ENCODE measurements at places on chromosomes 1 and 21. TPM values are rescaled to one million over a fixed set of nuclear protein-coding genes. Genes with fewer than 3 reads are reported as not detected.

- peak overlapping the region; percentile 38 for H3K27ac ChIP-seq
- no peaks in the 10 kb centered on the region for H3K27me3 ChIP-seq
- no peaks in the 10 kb centered on the region for H3K36me3 ChIP-seq
- no peak overlapping the region for H3K4me3 ChIP-seq
Observed at GRCh38 chr1:19448491-19449439, 36.6 kb downstream of the CAPZB start.

DNA sequence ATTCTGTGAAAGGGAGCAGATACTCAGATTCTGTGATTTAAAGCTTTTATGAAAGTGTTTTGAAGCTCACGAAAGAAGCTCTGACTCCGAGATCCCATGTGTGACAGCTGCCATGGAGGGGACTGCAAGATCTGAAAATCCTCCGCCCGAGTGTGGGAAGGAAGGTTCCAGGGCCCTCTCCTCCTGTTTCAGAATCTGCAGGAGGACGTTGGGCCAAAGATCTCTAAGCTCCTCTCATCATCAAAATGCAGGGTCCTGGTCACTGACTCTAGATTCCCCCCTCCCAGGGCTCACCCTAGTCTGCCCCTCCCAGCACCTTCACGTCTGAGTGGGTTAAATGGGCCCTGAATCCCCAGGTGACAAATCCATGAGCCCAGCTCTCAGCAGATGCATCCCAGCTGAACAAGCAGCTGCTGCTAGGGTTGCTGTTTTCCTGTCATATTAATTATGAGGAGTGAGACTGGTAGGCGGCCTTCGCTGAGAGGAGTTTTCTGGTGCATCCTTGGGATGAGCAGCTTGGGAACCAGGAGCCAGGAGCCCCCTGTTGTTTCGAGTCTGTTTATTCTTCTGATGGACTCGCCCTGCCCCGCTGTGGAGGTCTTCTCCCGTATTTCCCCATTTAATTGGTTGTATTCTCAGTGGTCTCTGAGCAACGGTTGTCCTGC, 402.0 kb downstream of the MATN1 start:
- DNase-seq: no peak
- H3K36me3 ChIP-seq: no peaks in the 10 kb centered on the region
- H3K27ac ChIP-seq: no peak overlapping the region
- H3K4me1 ChIP-seq: no peaks in the 10 kb centered on the region

DNA sequence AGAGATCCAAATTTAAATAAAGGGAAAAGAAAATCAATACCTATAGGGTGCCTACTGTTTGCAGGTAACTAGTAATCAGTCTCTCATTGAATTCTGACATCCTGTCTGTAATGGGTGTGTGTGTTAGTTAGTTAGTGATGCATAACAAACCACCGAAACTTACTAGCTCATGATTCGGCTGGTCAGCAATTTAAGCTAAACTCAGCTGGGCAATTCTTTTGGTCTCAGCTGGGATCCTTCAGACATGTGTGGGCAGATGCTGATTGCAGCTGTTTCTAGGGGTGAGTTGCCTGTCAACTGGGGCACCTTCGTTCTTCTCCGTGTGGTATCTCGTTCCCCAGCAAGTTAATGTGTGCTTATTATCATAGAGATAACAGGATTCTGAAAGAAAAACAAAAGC, 40.2 kb upstream of the ZNF124 start:
- H3K27me3 ChIP-seq: no peaks in the 10 kb centered on the region
- DNase-seq: no peak
- no peak overlapping the region for H3K4me3 ChIP-seq
- H3K4me1 ChIP-seq: no peaks in the 10 kb centered on the region
- no peaks in the 10 kb centered on the region for H3K36me3 ChIP-seq

GRCh38 chr1:3066826-3067225, 2.2 kb upstream of the PRDM16 start:
- peaks cover 89% of the 10 kb centered on the region for H3K27me3 ChIP-seq
- no peak overlapping the region for H3K27ac ChIP-seq
- no peak for DNase-seq
- no peak overlapping the region for H3K4me3 ChIP-seq

The MEX3A gene
- 1.6 TPM for total RNA-seq

- no peaks in the 10 kb centered on the region for H3K36me3 ChIP-seq
- peak overlapping the region; percentile 82 for H3K27ac ChIP-seq
- H3K4me1 ChIP-seq: peaks cover 12% of the 10 kb centered on the region
- no peaks in the 10 kb centered on the region for H3K27me3 ChIP-seq
- H3K4me3 ChIP-seq: no peak overlapping the region
- DNase-seq: peak; percentile 61
Observed at GRCh38 chr1:174954073-174954460, 45.7 kb upstream of the CACYBP start.

GRCh38 chr1:228748431-228748830, 13.2 kb downstream of the RHOU start:
- no peaks in the 10 kb centered on the region for H3K27me3 ChIP-seq
- no peak overlapping the region for H3K4me3 ChIP-seq
- no peak for DNase-seq
- H3K27ac ChIP-seq: no peak overlapping the region

DNA sequence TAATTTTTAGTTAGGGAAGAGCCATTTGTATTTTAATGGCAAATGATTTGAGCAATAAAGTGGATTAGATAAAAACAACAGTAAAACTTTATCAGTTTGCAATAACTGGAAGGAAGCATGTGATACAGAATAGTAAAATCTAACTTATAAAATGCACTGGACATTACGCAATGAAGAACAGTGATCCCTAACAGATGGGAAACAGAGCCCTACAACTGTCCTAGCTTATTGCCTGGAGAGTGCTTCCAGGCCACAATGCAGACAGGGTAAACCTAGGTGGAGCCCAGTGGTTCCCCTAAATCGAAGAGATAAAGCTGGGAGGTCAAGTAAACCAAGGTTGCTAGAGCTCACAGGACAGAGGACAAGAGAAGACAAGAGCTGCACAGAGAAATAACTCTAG, 7.0 kb downstream of the OMA1 start:
- H3K36me3 ChIP-seq: no peaks in the 10 kb centered on the region
- H3K4me3 ChIP-seq: no peak overlapping the region
- H3K27me3 ChIP-seq: no peaks in the 10 kb centered on the region

- H3K36me3 ChIP-seq: peaks cover 9% of the 10 kb centered on the region
- H3K27ac ChIP-seq: peak overlapping the region; percentile 98
- peak overlapping the region; percentile 65 for H3K4me3 ChIP-seq
Observed at GRCh38 chr1:43358121-43358745, 548 bp upstream of the CDC20 start.

DNA sequence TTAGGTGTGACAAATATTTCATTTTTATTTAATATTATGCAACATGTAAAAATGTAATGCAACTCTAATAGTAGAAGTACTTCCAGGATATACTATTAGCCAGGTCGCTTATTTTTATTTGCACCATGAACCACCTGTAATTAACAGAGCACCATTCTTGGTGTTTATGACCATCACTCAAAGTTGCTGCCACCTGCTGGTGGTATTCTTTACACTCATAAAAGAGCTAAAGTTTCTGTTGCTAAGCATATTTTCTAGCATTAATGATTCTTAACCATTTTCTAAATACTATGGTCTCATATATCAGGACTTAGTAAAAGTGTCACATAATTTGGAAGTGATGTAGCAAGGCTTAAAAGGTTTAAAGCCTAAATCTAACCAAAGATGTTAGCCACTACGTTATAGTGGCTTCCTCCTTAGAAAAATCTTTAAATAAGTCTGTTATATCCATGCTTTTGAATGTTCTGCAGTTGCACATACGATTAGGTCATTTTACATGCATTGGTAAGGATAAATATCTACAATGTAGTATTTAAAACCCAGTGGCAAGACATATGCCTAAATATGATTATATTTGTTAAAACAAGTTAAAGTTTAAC, 244.5 kb downstream of the NEGR1 start:
- peak; percentile 56 for DNase-seq
- no peak overlapping the region for H3K27ac ChIP-seq
- no peaks in the 10 kb centered on the region for H3K27me3 ChIP-seq
- no peak overlapping the region for H3K4me3 ChIP-seq
- H3K36me3 ChIP-seq: no peaks in the 10 kb centered on the region

The PCP4 gene
- 6.5 TPM for total RNA-seq

DNA sequence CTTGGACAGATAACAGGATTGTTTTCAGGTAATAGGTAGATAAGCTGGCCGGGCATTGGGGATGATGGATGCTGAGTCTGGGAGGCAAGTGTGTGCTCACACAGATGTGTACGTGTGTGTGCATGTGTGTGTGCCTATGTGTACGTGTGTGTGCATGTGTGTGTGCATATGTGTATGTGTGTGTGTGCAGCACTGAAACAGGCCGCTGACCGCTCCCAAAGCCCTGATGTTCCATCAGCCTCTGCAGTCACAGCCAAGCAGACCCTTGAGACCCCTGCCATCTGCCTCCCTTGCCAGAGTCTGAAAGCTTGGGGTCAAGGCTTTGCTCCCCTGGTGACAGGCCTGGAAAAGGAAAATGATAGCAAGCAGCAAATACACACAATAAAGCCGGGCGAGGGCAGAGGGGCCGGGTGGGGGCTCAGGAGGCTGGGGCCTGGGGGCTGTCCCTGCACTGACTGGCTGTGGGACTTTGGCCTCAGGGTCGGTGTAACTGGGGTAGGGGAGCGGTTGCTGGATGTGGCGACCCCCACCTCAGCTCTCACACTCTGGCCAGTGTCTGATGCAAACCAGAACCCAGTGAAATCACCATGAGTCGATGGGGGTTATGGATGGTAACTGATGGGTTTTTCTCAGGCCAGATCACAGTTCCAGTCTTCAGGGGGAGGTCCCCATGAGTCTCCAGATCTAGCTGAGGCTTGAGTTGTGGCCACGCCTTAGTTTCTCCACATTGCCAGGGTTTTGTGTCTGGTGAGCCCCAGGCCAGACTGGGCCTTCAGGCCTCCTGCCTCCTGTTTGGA, 9.2 kb upstream of the TNFRSF8 start:
- H3K4me1 ChIP-seq: no peaks in the 10 kb centered on the region
- H3K27ac ChIP-seq: no peak overlapping the region
- no peaks in the 10 kb centered on the region for H3K36me3 ChIP-seq
- no peak overlapping the region for H3K4me3 ChIP-seq
- no peaks in the 10 kb centered on the region for H3K27me3 ChIP-seq

GRCh38 chr1:220380885-220381284, 108.6 kb upstream of the RAB3GAP2 start:
- no peaks in the 10 kb centered on the region for H3K27me3 ChIP-seq
- DNase-seq: no peak
- no peaks in the 10 kb centered on the region for H3K36me3 ChIP-seq
- no peak overlapping the region for H3K27ac ChIP-seq
- H3K4me3 ChIP-seq: no peak overlapping the region

DNA sequence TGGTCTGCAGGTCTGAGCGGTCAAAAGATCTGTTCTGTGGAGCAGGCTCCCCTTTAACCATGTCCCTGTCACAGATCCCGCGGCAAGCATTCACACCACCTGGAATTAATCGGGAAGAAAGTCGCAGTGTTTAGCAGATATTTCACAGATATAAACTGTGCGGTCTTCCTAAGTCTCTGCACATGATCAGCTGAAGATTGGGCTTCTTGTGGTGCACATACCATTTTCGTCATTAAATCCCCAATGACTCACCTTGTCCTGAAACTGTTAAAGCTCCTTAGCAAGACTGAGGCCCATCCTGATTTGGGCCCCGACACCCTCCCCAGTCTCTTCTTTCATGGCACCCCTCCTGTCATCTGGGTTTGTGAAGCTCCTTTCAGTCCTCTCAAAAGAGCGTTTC, 158.8 kb downstream of the KIF26B start:
- no peaks in the 10 kb centered on the region for H3K27me3 ChIP-seq
- H3K4me1 ChIP-seq: no peaks in the 10 kb centered on the region
- H3K4me3 ChIP-seq: no peak overlapping the region

- H3K27ac ChIP-seq: peak overlapping the region; percentile 49
- no peak for DNase-seq
- no peaks in the 10 kb centered on the region for H3K27me3 ChIP-seq
- H3K4me3 ChIP-seq: no peak overlapping the region
Observed at GRCh38 chr1:116504308-116505156, 66.3 kb downstream of the CD58 start.

The TRABD2B gene
- total RNA-seq: 0.42 TPM

DNA sequence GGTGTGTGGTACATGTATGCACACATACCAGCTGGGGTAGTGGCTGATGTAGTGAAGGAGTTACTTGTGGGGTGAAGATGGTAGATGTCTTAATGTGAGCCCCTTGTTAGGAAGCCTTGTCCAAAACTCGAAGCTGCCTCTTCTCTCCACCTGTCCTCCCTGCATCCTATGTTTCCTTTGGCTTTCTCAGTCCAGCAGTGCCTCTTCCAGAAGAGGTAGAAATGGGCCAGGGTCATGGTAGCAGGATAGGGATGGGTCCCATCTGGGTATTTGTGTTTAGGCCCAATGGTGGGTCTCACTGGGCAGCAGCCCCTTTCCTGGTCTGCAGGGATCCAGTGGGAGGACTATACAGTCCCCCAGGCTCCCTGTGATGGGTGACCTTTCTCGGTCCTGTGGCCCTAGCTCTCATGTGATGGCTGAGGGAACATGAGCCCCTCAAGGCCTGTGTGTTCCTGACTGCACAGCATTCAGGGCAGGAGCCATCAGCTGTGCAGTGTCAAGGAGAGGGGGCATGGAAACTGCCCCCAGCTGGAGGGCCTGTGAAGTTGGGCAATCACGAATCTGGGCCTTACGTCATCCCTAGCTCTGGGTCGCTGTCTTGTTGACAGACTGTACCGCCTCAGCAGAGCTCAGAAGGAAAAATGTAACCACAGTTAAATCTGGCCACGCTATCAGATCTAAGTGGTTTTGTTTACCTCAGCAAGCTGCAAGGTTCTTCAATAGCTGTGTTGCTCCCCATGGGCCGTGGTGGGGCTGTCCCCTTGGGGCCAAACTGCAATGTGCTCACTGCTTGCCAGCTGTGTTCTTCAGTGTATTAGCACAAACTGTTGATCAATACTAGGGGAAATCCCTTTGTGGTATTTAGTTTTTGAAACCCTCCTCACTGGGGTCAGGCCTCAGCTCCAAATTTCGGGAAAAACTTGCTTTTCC, 82.7 kb downstream of the NOS1AP start:
- H3K36me3 ChIP-seq: no peaks in the 10 kb centered on the region
- no peak overlapping the region for H3K27ac ChIP-seq
- no peaks in the 10 kb centered on the region for H3K4me1 ChIP-seq
- H3K4me3 ChIP-seq: no peak overlapping the region

DNA sequence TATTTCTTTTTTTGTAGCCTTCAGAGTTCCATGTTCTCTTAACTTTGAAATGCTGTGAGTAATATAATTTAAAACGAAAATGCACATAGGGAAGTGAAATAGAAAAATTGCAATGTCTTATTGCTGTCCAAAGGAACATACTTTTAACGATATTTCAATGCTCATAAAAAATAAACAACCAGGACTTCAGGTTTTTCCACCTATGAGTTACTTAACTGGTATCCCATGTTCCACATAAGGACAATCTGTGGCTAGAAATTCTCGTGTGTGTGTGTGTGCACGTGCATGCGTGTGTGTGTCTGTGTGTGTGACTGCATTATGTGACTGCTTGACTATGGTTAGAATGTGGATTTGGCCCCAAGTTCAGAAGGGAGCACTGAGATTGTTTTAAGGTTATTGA, 200.8 kb upstream of the ADGRL4 start:
- H3K27ac ChIP-seq: no peak overlapping the region
- no peaks in the 10 kb centered on the region for H3K27me3 ChIP-seq
- H3K4me3 ChIP-seq: no peak overlapping the region
- no peaks in the 10 kb centered on the region for H3K36me3 ChIP-seq
